ENCODE measurements at places on chromosomes 1 and 21.

GRCh38 chr1:85417017-85417416 is 47.9 kb downstream of the DDAH1 start:
- DNase-seq = no peak

GRCh38 chr1:235011064-235011598 is 117.5 kb downstream of the TOMM20 start:
- DNase-seq = peak; percentile 28

- no peak for DNase-seq
These were observed 82.2 kb downstream of the FMN2 start for GRCh38 chr1:240173836-240174235.

GRCh38 chr1:39411526-39412478 is 79.6 kb upstream of the BMP8A start:
- no peak for DNase-seq

- DNase-seq = no peak
These were observed 47.1 kb downstream of the COQ8A start for GRCh38 chr1:226987179-226987536.

- no peak for DNase-seq
These were observed 663 bp upstream of the GBP6 start for GRCh38 chr1:89363196-89363595.

DNA sequence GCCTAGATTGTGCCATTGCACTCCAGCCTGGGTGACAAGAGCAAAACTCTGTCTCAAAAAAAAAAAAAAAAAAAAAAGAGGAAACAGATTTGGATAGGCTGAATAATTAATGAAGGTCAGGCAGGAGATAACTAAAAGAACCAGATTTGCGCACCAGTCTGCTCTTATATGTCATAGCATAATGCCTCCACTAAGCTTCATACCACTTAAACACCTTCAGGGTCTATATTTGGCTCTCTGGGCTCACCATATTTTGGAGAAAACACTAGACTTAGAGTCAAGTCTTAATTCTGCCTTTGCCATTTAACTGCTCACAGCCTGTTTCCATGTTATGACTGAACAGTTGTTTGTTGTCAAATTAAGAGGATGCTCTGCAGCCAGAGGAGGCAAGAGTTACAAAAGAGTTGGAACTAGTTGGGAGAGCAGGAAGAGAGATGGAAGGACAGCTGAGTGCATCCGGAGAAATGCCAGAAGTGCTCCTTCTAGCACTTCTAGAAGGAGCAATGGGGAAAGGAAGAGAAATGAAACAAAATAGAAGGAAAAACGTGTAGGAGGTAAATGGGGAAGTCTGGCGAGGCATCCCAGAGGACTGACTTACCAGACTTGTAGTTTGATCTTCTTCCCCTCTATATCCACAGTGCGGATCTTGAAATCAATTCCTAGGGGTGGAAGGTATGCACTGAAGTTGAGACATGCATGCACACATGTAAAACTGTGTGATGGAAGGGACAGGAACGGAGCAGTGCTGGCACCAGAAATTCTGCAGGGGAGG is 1.8 kb downstream of the RAB13 start:
- DNase-seq = no peak
